Activated T-helper 2 cell treated with anti-CD3 and anti-CD28 coated beads, Interferon-gamma antibody, Interleukin-2, Interleukin-4, amounts not matched to agents 10 μg/mL and 5 μg/mL and 100 μg/mL, durations not matched to agents 14 hours and 24 hours and 36 hours (primary cell): ENCODE measurements at places on chromosomes 13 and 19.

DNA sequence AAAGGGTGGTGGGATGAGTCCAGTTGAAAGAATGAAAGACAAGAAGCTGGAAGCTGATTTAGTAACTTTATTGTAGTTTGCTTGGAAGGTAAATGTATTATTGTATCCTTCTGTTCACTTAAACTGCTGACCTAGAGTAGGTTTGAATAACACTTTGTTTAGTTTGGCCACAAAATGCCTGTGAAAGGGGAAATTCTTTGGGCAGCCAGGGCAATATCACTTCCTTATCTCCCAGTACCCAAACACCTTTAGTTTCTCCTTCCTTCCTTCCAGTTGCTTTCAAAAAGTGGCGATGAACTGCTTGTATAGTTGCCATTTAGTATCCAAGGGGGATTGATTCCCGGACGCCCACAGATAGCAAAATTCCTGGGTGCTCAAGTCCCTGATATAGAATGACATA, 120.1 kb downstream of the PAN3 start:
- DNase-seq, result no peak

DNA sequence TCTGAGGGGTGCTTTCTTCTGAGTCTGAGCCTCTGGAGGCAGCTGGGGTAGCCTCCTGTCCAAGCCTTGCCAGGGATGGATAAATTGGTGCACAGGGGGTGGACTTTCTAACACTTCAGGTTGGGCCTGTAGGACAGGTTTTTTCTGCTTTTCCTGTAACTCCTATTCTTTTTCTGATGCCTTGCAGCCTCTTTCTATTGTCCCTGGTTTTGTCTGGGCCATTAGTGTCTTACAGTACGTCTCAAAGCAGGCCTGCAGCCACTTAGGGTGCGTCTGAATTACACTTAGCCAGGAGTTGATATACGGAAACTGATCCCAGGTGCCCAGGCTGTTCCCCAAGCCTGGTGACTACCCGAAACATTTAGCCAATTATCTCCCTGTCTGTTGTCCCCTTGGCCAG, 213.3 kb upstream of the HTR2A start:
- no peak for DNase-seq

DNA sequence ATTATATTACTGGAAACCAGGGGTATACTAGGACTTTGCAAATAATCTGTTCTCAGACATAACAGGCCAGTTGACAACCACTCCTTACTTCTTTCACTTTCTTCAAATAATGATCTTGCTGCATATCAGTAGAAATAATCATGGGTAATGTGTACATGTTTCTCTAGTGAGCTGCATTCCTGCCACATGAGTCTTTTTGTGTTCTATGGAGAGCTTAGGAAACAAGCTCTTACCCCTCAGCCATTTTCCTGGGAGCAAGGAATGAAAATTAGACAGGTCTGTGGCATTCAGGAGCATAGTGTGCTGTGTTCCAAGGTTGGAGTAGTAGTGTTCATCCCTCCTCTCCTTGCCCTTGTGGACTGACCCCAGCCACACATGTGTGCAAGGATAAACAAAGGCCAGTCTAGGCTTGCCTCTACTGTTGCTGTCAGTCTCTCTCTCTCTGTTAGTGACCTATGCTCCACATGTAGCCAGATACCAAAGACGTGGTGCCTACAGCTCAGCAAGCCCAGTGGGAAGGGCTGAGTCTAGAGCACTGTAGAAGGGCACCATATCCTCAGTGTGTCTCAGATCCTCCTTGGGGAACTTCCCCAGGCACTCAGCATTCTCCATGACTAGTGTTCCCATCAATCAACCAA, 11.5 kb upstream of the OXGR1 start:
- DNase-seq, result no peak

DNA sequence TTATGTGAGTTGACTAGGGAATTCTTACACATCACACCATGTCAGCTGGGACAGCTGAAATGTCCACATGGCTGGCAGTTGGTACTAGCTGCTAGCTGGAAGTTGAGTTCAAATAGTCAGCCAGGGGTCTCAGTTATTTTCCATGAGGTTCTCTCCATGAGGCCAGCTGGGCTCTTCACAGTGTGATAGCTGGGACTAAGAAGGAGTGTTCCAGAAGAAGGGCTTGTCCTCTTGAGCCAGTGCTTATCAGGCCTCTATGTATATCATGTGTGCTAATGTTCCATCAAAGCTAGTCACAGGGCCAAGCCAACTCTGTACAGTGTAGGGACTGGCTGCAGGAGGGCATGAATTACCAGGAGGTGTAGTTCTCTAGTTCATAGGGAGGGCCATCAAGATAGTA, 11.8 kb downstream of the USPL1 start:
- DNase-seq, result no peak

GRCh38 chr19:32203161-32203560, 142.2 kb upstream of the ZNF507 start:
- DNase-seq, result no peak

DNA sequence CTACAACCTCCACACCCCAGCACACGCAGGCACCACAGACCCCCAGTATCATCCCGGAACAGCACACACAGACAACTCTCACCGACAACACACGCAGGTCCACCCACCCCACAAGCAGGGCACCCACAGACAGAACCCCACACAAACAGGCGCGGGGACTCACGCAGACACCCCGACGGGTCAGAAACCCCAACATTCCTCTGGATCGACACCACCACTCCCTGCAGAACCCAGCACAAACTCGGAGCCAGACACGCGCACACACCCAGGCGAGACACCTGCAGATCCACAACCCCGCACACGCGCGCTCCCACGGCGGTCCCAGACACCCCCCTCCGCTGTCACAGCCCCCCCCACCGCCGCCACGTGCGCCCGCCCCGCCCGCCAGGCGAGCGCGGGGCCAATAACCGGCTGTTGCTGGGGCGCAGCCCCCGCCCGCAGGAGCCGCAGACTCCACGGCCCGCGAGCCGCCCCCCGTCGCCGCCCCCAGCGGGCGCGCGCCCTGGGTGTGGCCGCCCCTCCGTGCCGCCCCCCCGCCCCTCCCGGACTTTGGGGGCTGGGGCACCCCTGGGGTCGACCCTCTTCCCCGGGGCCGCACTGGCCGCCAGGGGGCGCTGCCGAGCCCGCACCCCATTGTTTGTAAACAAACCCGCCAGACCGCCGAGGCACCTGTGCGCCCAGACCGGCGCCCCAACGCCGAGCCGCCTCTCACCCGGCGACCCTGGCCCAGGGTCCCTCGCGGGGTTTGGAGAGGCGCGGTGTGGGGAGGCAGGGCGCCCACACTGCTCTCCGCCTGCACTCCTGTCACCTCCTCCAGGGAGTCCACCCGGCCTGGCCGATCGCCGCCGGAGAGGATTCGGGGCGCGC, 712 bp downstream of the BBC3 start:
- DNase-seq, result peak; percentile 75

- DNase-seq, result no peak
Measured at GRCh38 chr13:43126420-43126819, 103.0 kb downstream of the DNAJC15 start.

GRCh38 chr13:37375071-37375470, 223.5 kb downstream of the POSTN start:
- DNase-seq, result no peak

DNA sequence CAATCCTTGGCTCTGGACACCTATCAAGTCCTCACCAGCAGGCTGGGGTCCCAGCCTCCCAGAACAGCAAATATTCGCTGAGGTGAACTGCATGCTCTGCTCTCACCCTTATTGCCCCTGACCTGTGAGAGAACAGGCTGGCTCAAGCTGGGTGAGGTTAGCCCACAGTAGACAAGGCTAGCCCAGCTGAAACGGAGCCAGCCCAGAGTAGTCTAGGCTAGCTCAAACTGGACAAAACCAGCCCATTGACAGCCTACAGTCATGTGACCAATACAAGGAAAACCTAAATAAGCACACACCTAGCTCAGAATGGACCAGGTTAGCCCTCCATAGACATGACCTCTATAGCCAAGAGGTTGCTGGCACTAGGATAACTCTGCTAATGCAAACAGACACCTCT, 38.4 kb downstream of the CCL25 start:
- DNase-seq, result no peak

DNA sequence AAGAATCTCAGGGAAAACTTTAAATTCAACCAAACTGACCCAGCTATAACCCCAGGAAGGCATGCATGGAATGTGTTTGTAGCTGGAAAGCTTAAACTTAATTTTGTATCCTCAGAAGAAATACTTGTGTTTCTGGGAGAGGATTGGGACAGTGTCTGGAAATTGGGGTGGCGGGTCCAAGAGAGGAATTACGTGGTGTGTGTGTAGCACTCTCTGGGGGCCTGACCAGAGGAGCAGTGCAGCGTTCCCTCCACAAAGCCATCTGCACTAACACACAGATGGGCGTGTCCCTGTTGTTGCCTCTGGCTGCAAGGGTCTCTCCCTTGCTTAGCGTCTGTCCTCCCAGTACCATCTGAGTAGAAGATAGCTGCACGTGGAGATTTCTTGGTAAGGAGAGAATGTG, 6.4 kb downstream of the GARRE1 start:
- DNase-seq, result no peak

- DNase-seq, result no peak
Measured at GRCh38 chr19:50497022-50497405, 14.0 kb downstream of the JOSD2 start.

DNA sequence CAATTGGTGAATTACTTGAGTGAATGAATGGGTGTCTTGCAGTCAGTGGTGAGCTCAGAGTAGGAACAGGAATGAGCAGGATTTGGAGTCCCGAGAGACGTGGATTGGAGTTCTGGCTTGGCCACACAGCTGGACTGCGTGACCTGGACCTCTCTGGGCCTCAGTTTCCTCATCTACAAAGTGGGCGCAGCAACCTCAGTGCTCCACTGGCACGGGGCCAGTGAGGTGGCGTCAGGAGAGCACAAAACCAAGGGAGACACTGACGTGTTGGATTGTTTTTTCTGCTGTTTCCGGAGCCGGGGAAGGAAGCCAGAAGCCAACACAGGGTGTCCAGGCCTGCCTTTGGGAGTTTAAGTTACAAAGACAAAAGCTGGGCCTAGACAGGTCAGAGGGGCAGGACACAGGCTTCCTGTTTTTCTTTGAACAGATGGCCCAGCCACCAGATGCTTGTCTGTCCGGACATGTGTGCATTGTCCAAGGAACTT, 6.5 kb upstream of the DOCK6 start:
- DNase-seq, result no peak

- DNase-seq, result no peak
Measured at GRCh38 chr19:52566588-52566987, 3.5 kb upstream of the ZNF701 start.

DNA sequence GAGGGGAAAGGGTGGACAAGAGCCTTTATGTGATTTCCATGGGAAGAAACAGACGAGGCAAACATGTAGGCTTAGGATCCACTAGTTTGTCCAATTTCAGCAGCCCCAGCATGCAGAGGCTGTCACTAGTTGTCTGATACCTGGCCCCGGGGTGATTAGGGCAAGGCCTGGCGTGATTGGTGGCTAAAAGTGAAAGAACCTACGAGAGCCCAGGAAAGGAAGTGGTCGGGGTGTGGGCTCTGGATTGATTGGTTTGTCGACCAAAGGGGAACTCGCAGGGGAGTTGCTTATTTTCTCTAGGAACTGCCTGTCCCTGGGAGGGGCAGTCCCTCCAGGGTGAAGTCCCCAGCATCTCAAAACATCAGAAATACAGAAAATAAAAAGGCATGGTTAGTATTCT, 64.2 kb upstream of the UQCRFS1 start:
- DNase-seq, result peak; percentile 68

DNA sequence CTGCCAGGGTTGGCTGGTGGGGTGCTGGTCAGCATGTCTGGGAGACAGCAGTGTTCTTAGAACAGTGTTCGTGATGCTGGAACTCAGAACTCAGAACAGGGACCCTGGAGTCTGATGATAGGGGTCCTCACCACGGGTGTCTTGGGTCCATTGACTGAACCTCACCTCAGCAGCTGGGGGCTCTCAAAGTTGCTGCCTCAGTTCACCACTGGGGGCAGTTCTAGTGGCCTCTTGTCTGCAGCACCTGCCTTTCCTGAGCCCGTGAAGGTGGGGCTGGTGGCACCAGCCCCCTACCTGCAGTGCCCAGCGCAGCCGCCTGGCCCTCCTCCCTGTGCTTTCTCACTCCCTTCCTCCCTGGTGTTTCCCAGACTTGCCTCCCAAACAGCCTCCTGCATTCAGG, 28.5 kb downstream of the SAFB start:
- DNase-seq, result no peak

DNA sequence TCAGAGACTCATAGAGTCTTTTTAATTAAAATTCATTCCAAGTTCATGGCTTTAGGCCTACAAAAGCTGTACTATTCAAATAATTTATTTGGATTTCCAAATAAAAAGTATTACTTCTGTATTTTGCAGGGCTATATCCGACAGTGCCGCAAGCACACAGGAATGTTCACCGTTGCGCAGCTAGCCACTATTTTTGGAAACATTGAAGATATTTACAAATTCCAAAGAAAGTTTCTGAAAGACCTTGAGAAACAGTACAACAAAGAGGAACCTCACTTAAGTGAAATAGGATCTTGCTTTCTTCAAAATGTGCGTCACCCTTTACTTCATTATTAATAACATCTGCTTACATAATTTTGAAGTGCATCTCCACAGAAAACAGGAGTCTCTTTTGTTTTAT, 20.5 kb upstream of the C1QTNF9 start:
- DNase-seq, result no peak

- DNase-seq, result no peak
Measured at GRCh38 chr13:23950736-23951510, 53.6 kb upstream of the C1QTNF9B start.

GRCh38 chr13:101785858-101786257, 333.4 kb downstream of the ITGBL1 start:
- DNase-seq, result no peak

- no peak for DNase-seq
Measured at GRCh38 chr19:4816950-4817278, 14.6 kb downstream of the TICAM1 start.

DNA sequence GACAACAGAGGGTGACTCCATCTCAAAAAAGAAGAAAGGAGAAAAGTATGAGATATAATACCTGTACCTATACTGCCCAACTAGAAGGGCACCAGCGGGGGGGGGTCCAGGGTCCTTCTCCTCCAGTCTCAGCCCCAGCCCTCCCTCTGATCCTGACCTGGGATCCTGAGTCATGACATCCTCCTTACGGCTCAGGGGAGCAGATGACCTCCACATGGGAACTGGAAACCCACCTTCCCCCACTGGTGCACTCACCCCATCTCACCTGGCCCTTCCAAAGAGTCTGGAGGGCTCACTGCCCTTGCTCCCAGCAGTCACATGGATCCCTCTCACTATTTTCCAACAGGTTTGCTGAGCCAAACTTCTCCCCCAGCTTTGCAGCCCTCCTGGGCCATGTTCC, 24.2 kb downstream of the TUBA3C start:
- no peak for DNase-seq

GRCh38 chr13:95540888-95541287, 11.6 kb upstream of the CLDN10 start:
- no peak for DNase-seq

DNA sequence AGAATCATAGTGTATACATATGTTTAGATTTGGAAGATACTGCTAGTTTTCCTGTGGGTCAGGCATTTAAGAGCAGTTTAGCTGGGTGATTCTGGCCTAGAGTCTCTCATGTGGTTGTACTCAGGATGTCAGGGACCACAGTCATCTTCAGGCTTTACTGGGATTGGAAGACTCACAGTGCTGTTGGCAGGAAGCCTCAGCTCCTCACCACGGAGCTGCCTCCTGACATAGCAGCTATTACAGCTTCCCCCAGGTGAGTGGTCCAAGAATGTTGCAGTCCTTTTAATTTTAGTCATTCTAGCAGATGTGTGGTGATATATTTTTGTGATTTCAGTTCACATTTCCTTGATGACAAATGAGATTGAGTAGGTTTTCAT, 16.9 kb upstream of the GPR18 start:
- peak; percentile 38 for DNase-seq
